ENCODE measurements at places on chromosomes 7 and 10.
A peak's percentile ranks its signal among the peaks of the same experiment; 100 is the strongest.

DNA sequence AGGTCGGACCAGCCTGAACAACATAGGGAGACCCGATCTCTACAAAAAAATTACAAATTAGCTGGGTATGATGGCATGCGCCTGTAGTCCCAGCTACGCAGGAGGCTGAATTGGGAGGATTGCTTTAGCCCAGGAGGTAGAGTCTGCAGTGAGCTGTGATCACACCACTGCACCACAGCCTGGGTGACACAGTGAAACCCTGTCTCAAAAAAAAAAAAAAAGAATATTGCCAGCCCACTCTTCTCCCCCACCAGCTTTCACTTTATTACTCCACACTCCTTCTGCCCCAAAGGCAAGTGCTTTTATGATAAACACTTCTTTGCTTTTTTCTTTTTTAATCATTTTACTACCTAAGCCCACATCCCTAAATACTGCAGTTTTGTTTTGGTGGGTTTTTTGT lies 14.8 kb downstream of the RAB19 start:
- DNase-seq: no peak

GRCh38 chr7:98051118-98051744 lies 55.4 kb upstream of the LMTK2 start:
- peak; percentile 93 for DNase-seq

GRCh38 chr7:101718363-101719122 lies 89.4 kb upstream of the MYL10 start:
- DNase-seq: no peak

GRCh38 chr7:114048386-114049235 lies 129.8 kb upstream of the PPP1R3A start:
- DNase-seq: no peak
